ENCODE measurements at places on chromosomes 2 and 18.

- no peak for DNase-seq
Measured at GRCh38 chr2:11743366-11743765, 3.1 kb upstream of the LPIN1 start.

DNA sequence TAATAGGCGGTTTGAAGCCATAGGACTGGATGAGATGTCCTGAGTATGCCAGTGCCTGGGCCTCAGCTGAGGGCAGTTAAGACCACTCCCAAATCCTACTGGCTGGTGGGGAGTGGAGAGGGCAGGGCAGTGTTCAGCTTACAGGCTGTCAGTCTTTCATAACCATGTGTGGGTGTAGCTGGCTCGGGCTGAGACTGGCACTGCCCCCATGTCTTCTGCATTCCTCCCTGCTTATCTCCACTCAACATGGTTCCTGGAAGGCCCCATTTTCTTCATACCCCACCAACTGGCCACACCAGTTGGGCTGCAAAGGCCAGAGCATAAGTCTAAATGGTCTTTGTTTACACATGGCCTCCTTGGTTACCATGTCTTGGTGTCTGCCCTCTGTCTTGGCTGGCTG lies 17.2 kb upstream of the IL37 start:
- no peak for DNase-seq

DNA sequence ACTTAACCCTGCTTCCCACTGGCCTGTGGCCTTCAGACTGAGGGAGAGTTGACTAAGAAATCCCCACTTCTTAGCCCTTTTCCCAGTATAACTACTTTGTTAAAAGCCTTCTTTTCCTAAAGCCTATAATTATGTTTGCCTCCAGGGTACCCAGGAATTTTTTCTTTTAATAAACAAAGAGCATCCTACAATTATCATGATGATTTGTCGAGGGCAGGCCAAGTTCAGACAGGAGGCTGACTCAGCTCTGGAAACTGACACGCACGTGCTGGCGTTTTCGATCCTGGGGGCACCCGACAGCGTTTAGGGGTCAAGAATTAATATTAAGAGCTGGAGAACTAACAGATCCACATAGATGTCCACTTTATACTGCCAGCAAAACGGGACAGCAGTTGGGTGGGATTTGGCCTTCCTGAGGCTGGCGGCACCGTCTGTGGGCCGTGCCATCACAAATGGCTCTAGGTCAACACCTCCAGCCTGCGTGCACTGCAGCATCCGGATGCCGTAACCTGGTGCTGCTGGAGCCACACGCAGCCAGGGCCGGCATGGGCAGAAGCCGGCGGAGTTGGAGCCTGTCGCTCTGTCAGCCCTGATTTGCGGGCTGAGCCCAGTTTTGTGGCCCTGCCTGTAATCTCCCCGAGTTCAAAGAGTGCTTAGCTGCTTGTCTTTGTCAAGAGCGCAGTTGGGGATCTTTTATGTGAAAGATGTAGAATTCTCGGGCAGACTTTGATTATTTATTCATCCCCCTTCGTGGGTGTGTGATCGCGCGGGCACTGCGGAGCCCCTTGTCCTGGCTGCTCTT lies 191.0 kb downstream of the GLI2 start:
- DNase-seq = no peak

GRCh38 chr18:57772387-57772799 lies 30.7 kb downstream of the ATP8B1 start:
- DNase-seq = no peak

DNA sequence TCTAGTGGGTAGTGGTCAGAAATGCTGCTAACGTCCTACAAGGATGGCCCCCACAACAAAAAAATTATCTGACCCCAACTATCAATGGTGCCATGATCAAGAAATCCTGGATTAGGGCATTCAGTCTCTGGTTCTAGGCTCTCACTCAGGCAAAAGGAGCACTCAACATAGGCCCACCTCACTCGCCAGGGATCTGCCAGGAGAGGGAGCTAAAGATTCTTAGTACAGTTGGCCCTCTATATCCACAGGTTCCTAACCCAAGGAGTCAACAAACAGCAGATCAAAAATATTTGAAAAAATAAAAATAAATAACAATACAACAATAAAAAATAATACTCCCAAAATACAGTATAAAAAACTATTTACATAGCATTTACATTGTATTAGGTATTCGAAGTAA lies 10.0 kb downstream of the SLC4A5 start:
- DNase-seq = no peak

DNA sequence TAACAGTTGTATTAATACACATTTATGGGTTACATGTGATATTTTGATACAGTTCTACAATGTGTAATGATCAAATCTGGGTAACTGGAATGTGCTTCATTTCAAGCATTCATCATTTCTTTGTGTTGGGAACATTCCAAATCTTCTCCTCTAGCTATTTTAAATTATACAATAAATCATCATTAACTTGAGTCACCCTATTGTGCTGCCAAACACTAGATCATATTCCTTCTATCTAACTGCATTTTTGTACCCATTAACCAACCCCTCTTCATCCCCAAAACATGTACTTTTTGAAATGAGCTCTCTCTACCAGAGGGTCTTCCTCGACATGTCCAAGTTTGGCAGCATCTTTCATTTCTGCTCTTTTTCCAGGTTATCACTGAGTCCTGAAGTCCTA lies 81.1 kb upstream of the TTC39C start:
- DNase-seq = no peak

DNA sequence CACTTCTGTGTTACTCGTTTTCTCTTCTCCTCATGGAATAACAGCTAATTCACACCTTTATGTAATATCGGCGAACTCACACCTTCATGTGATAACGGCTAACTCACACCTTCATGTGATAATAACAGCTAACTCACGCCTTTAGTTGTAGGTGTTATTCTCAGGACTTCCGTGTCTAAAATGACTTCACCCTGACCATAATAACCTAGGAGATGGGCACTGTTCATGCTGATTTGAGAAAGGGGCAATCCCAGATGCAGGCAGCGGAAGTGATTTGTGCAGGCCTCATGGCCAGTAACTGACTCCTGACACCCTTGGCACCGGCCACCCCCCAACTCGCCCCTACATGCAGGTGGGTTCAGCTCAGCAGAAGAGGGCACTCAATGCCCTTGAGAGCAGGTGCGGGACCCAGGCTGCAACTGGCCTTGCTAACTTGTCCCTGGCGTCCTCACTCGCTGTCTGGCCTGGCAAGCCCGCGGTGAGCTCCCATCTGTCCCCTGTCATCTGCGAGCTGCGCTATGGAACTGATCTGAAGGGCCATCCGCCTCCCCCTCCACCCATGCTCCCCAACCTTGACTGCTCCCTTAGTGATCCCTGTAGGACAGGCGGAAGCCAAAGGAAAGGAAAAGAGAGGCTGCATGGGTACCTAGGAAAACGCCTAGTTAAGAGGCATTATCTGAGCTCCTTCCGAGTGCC lies 42.6 kb upstream of the MTCL1 start:
- no peak for DNase-seq

DNA sequence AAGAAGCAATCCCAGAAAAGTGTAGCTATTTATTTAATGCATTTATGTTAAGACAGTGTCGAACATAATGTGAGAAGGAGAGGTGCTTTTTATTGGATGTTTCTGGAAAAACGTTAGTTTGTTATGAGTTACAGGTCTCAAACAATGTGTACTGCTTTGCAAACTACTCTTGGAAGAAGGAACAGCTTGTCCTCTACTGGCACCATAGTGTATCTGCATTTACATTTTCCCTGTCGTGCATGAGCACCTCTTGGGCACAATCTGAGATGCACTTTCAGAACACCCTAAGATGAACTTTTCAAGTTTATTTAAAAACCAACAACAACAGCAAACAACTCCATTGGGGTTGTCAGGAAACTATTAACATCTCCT lies 22.8 kb downstream of the CCNYL1 start:
- DNase-seq = no peak

DNA sequence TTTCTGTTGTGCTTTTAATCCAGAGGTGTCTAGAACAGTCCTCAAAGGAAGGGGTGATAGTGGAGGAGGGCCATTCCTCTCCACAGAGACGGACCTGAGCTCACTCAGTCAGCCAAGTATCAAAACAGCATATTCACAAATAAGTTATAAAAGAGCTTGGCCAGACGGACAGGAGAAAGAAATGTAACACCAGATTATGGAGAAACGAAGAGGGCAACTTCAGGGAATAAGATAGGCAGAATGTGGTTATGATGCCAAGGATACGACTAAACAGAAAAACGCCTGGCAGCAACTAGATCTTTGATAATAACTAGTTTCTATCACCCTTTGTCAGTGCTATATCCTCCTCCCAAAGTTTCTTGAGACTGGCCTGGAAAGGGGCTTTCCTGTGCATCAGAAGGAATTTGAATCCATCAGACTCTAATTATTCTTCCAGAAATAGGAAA lies 42.5 kb downstream of the MAP4K3 start:
- no peak for DNase-seq

GRCh38 chr2:27591745-27592144 lies 8.9 kb downstream of the ZNF512 start:
- no peak for DNase-seq

GRCh38 chr2:177021706-177022343 lies 190.8 kb upstream of the HNRNPA3 start:
- no peak for DNase-seq

DNA sequence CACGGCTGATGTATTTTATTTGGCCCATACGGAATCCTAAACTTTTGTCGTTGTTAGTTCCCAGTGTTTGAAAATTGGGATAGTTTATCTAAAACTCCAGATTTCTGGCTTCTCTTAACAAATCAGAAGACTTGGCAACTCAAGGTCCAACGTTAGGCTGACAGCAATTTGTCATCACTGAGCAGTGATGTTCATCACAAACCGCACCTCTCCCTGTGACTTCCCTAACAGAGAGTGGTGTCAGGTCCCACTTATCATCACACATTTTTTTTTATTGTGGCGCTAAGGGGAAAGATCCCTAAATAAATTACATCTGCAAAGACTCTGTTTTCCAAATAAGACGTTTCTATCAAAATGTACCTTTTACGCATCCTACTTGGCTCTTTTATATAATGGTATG lies 55.7 kb downstream of the RASGRP3 start:
- DNase-seq = no peak

GRCh38 chr2:105954891-105955290 lies 210.2 kb downstream of the NCK2 start:
- no peak for DNase-seq

- DNase-seq = no peak
Measured at GRCh38 chr2:37326866-37327634, 2.4 kb upstream of the PRKD3 start.

GRCh38 chr2:173386021-173386737 lies 31.5 kb downstream of the CDCA7 start:
- no peak for DNase-seq

DNA sequence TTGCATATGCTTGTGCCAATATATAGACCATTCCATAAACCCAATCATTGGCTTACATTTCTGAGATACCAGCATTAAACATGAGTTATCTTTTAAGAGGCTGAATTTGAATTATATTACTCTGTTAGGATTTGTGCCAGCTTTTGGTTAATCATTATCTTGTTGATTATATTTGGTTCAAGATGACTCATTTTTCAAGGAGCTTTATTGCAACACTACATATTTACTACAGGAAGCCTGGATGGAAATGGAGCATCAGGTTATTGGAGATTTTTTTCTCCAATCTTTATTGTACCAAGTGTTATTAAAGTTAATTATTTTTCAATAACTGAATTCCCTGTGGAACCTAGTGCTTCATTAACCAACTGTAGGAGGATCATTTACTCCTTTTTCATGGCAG lies 26.4 kb downstream of the EML4 start:
- DNase-seq = no peak

GRCh38 chr2:12554224-12555011 lies 162.3 kb upstream of the TRIB2 start:
- no peak for DNase-seq

DNA sequence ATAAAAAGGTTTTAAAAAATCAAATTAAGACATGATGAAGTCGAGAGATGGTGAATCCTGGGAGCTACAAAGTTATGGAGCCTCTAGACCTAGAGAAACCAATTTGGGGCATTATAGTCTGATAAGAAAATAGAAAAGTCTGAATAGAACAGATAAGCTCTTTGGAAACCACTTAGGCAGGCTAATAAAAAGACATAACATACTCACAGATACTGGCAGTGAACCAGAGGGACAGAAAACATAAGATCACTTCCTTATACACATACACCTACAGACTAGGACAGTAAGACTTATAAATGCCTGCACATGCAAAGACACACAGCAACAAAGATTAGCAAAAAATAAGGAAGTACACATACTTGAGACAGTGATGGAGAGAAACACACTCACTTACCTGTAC lies 20.0 kb downstream of the SMC6 start:
- DNase-seq = no peak

DNA sequence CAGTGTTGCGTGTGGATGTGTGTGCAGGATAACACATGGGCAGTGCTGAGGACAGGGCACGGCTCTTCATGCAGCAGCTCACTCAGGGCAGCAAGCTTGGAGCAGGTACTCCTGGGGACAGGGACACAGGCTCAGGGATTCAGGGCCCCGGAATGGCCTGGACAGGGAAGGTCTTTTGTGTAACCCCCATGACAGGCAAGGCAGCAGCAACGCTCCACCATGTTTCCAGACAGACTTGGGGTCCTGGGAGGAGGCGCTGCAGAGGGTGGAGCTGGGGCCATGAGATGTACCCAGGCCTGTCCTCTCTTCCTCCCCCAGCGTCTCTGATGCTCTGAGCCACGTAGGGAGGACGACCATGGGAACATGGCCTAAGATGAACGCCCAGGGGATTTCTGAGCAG lies 58.3 kb downstream of the ADNP2 start:
- DNase-seq = no peak

DNA sequence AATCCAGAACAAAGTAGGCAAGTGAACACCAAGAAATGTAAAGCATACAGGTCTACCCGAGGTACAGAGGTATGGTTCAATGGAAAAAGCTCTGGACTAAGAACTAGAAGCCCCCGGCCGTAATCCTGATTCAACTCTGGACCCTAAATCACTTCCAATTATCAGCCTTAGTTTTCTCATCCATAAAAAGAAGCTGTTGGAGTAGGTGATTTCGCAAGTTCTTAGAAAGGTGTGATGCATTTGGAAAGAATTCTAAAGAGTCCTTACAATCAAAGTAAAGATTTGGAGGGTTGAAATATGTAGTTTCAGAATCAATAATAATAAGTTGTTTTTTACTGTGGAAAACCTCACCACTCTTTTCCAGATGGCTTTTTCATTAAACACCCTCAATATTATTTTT lies 622.1 kb upstream of the ID2 start:
- DNase-seq = no peak

Data from non-pigmented ciliary epithelial cell (primary cell).